ENCODE measurements at places on chromosomes 13 and 19. TPM values are rescaled to one million over a fixed set of nuclear protein-coding genes. Genes with fewer than 3 reads are reported as not detected.

Gene EHD2
- total RNA-seq = 45.2 TPM

Gene IGFL3
- not detected for total RNA-seq

Gene MYPOP
- total RNA-seq = 15.2 TPM

Gene CGB1
- not detected for total RNA-seq

All from Right ventricle myocardium superior (tissue), 1 donor.